Retina (tissue), 1 donor: ENCODE measurements at places on chromosomes 7 and 10.

DNA sequence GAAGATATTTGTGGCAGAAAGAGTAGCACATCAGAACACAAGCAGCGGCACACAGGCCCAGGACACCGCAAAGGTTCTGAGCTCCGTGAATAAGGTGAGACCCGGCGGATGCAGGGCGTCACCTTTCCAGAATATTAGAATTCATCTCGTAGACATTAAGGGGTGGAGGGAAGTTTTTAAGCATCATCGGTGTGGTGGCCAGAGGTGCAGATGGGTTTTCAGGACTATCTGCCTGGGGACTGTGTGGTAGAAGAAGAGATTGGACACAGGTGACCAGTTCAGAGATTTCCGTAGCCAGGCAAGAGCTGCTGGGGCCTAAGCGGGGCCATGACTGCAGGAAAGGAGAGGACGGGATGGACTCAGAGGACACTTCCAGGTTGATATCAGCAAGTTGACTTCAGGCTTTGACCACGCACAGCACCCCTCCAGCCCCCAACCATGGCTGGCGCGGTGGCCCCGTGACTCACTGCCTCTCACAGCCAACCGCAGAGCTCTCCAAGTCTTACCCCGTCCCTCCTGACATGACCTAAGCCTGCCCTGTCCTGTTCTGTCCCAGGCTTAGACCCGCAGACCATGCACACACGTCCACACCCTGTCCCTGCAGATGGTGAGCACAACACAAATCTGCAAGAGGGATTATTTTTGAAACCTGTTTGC lies 97.2 kb downstream of the OAT start:
- DNase-seq = no peak

DNA sequence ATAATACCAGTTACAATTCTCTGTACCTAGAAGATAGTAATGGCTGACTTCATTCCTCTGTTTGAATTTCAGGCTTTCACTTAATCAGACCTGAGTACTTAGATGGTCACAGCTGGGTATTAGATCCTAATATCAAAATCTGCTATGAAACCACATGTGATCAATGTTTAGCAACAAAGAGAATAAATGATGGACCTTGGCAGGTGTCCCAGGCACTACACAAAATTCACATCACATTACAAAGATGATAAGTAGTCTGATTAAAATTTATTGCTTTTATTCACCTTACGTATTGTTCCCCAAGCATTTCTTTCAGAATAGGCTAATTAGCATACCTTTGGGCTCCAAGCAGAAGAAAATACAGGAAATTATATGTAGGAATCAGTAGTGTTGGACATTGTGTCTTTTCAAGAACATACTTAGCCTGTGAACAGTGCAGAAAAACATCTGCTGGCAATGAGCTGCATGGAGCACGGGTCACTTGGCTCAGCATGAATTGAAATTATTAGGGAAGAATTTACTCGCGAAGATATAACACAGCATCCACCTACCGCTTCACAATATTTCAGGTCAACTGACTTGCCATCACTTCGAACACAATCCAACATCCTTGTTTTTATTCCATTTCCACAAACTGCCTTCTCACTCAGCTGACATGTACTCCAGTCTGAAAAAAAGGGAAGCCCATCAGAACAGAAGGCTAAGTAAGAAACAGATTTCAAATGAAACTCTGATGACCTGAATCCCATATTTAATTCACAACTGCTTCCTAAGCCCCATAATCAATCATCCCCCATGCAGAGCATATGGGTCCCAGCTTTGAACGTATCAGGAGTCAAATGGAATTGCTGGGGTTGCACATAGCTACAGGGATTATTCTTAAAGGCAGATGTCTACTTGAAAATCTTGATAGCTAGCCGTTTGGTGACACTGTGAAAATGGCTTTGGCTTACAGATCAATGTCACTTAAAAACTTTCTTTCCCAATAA lies 421.0 kb downstream of the THSD7A start:
- peak; percentile 51 for DNase-seq

GRCh38 chr10:63415640-63416244 lies 50.0 kb downstream of the JMJD1C start:
- no peak for DNase-seq

DNA sequence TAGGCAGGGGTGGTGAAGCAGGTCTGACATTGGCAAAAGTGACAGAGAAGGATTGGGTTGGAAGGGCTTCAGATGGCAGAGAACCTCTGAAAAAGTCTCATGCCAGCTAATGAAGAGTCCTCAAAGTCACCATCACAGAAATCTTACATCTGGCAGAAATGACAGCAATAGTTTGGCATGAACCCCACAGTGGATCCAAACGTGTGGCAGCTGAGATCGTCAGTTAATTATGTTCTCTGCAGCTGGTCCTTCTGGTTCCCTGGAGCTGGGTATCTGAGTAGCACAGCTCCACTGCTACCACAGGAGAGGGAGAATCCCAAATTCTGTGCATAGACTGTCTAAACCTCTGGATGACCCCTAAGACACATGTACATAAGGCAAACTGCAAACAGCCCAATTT lies 73.4 kb downstream of the ALOX5 start:
- no peak for DNase-seq

DNA sequence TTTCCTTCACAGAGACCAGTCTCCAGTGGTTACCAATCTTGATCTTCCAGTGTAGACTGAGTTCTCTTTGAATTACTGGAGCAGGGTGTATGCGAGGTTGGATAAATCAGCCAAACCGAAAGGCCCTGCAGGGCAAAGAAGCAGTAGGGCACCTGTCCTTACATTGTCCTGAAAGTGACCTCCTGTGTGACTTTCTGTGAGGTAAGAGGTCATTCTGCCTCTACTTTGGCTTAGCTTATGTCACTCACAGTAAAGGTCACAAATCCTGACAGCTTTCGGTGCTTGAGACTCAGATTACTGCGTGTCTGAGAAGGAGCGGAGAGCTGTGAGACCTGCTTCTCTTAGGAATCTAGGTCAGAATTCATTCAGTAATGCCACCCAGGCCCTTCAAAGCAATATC lies 252.7 kb upstream of the ETV1 start:
- peak; percentile 34 for DNase-seq

DNA sequence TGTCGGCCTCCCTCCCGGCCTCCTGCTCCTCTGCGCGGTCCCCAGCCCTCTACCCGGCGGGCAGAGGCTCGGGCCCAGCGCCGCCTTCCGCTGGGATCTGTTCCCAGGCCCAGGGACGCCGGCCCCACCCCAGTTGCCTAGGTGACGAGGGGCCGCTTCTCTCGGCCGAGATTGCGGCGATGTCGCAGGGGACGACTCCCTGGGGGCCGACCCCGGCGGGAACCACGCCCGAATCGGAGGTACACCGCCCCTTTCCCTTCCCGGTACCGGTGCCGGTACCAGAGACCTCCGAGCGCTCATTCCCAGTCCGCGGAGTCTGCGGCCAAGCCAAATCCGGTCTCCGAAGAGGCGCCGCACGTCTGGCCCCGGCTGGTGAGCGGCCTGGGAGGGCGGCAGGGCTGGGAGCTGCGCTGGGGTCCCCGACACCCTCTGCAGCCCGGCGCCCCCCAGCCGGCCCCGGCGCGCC lies at the start of gene CABCOCO1:
CABCOCO1 (plus strand) TSS at position 136 of the 466 bp plus-strand sequence; CDS start at position 180, 44 bp downstream.
- DNase-seq = peak; percentile 95

DNA sequence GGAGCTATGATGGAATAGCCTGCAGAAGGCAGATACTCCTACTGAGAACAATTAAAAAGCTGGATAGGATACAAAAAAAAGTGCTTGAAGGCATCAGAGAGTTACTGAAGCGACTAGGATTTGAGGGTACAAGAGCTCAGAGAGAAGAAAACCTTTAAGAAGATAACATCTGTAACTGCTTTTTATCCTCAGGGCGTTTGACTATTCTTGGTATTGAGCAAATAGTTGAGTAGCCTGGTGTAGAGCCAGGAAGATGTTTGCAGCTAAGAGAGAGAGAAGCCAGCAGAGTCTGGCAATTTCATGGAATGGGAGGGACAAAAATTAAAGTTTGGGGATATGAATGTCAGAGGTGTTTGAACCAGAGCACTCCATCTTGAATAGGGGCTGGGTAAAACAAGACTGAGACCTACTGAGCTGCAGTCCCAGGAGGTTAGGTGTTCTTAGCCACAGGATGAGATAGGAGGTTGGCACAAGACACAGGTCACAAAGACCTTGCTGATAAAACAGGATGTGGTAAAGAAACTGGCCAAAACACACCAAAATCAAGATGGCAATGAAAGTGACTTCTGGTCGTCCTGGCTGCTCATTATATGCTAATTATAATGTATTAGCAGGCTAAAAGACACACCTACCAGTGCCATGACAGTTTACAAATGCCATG lies 428.8 kb downstream of the SH2D4B start:
- no peak for DNase-seq

DNA sequence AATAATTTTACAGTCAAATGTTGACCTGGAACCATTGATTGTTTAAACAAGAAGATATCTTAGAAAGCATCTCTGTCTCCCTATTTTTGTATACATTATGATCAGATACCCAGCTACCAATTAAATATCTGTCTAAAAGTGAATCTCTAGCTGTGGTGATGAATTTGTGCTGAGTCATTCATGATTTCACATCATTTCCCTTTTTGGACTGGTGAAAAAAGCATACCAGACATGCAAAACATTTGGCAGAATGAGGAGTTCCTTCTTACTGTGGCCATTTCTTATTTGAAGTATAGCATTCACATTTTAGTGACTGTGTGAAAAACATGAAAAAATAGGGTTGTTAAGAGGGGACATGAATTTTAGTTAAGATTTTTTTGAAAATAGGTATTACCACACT lies 98.0 kb upstream of the GATA3 start:
- no peak for DNase-seq

GRCh38 chr7:131546126-131546525 lies 10.3 kb downstream of the PODXL start:
- no peak for DNase-seq

DNA sequence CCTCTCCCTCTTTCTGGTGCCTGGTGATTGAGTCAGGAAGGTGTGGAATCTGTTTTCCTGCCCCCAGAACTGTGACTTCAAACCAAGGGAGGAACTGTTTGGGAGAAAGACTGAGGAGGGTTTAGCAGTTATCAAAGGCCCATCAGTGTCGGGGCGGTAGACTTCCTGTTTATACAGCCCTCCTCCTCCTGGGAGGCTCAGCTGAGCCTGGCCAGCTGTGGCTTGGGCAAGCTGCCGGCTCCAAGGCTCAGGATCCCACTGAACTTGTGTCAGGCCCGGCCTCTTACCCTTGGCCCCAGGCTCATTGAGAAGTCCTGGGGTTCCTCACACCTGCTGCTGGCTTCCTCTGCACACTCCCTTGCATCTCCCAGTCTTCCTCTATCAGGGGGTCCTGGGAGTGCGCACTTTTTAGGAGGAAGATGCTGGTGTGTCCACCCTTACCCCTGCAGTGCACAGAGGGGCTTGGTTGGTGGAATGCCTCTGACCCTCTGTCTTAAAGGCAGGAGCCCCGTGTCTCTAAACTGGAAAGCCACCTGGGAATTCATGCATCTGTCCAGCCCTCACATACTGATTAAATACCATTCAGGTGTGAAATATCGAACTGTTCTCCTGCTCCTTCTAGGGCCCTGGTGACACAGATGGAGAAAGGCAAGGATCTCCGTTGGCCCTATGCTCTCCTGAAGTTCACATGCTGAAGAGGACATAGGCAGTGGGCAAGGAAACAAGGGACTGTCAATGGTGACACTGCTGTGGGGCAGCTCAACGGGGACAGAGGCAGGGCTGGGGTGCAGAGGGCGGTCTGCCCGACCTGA lies 32.4 kb downstream of the CXCL12 start:
- DNase-seq = no peak

- DNase-seq = peak; percentile 61
Observed at GRCh38 chr10:3424111-3424851, 251.7 kb upstream of the PITRM1 start.

GRCh38 chr10:114810926-114811325 lies 10.7 kb upstream of the FHIP2A start:
- no peak for DNase-seq

DNA sequence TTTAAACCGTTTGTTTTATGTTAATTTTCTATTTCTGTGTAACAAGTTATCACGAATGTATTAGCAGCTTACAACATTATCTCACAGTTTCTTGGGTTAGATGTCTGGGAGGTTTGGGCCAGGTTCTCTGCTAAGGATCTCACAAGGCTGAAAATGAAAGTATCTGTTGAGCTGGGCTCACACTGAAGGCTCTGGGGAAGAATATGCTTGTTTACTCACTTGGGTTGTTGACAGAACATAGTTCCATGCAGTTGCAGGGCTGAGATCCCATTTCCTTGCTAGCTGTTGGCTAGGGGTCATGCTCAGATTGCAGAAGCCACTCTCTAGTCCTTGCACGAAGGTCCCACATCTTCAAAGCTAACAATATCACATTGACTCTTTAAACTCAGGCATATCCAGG lies 266.6 kb upstream of the GNAI1 start:
- DNase-seq = no peak

GRCh38 chr10:57919864-57920263 lies 347.8 kb downstream of the IPMK start:
- no peak for DNase-seq

DNA sequence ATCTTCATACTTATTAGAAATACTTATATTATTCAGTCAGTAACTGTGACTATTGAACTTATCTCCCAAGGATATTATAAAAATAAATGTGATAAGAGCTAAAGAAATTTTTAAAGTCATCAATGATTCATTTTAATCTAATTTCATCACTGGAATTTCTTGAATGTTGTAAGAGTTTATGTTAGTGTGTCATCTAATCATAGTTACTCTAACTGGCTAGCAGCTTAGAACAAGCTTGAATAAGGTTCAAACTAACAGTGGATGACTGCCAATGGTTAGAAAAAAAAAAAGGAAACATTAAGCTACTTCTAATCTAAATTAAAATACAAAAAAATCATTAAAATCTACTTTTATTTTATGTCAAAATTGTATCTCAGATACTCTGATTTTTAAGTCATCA lies 1066.3 kb downstream of the CNTNAP2 start:
- no peak for DNase-seq

DNA sequence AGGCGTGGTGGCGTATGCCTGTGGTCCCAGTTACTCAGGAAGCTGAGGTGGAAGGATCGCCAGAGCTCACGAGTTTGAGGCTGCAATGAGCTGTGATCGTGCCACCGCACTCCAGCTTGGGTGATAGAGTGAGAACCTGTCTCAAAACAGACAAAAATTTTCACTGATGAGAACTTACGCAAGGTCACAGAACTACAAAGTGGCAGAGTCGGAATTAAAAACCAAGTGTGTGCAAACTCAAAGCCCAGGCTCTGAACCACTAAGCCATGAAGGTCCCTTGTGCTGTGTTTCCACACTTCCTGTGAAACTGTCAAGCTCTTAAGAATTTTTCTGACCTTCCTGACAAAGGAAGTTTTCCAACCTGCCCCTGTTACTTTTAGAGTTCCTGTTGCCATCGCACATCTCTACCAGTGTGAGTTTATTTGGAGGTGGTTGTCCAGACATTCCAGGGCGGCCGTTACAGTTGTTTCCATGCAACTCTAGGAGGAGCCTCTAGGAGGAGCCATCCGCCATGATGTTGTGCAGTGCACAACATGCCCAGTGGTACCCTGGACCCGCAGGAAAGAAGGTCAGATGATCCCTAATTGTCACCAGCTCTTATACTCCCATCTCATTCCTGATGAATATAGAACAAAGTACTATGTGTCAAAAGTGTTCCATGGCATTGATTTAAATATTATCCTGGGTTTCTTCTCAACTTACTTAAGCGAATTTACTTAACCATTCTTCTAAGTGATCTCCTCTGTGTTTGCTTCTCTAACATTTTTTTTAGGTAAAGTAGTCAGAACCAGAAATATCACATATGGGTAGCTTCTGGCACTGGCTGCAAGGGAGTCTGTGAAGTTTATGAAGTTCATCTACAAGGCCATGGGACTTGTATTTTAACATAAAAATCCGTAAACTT lies 49.0 kb upstream of the LYZL1 start:
- no peak for DNase-seq

GRCh38 chr10:87623191-87623590 lies 36.5 kb upstream of the PAPSS2 start:
- no peak for DNase-seq
